Left ventricle myocardium inferior (tissue), 1 donor: ENCODE measurements at places on chromosomes 5 and 9.

- DNase-seq, result no peak
Measured at GRCh38 chr9:77978086-77978781, 53.4 kb downstream of the GNAQ start.

DNA sequence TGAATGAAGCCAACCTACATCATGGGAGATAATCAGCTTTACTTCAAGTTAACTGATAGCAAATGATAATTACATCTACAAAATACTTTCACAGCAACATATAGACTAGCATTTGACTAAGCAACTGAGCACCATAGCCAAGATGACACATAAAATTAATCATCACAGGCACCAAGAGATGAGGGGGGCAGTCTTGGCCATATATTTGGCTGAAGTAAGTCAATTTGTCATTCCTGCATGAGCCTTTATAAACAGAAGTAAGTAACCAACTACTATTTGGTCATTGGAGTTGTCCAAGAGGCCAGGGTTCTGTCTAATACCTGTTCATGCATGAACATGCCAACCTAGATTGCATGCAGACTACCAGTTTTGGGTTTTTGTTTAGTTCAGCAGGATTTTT is 53.6 kb downstream of the PDCD1LG2 start:
- no peak for DNase-seq

- DNase-seq, result no peak
Measured at GRCh38 chr5:164652276-164652660, 1146.8 kb downstream of the MAT2B start.

- DNase-seq, result peak; percentile 15
Measured at GRCh38 chr5:53364061-53364460, 116.4 kb upstream of the FST start.

DNA sequence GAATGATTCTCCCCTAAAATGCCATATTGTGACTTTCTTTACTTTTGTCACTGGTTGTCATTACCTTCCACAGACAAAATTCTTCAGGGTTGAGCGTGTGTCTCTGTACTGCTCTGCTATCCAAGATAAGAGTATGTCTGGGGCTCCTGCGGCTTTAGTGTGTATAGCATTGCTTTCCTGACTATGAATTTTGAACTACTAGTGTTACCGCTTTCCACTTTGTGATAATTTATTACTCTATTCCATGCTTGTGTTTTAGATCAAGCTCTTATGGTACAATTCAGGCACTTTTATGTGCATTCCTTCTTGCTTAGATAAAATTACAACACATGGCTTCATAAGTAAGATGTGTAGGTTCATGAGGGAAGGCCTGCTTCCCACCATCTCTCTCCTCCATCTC is 51.5 kb upstream of the MEF2C start:
- no peak for DNase-seq

DNA sequence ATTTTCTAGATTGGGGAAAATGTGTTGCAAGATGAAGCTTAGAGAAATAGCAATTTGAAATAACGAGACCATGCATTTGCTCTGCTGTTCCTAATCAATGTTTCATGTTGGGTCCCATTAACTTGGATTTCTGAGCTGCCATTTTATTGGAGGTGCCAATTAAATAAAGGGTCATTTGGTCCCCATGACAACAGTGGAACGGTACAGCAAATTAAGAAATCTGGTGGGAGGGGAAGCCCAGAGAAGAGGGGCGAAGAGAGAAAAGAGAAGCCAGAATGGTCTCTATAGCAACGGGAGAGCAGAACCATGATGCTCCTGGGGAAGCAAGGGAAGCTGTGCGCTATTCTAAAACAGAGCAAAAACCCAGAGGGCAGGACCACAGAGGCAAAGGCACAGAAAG is 120.2 kb downstream of the ENTREP1 start:
- DNase-seq, result no peak

GRCh38 chr9:131179561-131180219 is 54.3 kb downstream of the NUP214 start:
- DNase-seq, result no peak

- DNase-seq, result no peak
Measured at GRCh38 chr5:180348336-180348735, 4.8 kb downstream of the GFPT2 start.

GRCh38 chr9:26210338-26210851 is 532.2 kb upstream of the TUSC1 start:
- DNase-seq, result no peak

- no peak for DNase-seq
Measured at GRCh38 chr5:9015937-9016270, 530.0 kb downstream of the SEMA5A start.

- DNase-seq, result no peak
Measured at GRCh38 chr9:123350590-123351310, 5.2 kb upstream of the CRB2 start.

DNA sequence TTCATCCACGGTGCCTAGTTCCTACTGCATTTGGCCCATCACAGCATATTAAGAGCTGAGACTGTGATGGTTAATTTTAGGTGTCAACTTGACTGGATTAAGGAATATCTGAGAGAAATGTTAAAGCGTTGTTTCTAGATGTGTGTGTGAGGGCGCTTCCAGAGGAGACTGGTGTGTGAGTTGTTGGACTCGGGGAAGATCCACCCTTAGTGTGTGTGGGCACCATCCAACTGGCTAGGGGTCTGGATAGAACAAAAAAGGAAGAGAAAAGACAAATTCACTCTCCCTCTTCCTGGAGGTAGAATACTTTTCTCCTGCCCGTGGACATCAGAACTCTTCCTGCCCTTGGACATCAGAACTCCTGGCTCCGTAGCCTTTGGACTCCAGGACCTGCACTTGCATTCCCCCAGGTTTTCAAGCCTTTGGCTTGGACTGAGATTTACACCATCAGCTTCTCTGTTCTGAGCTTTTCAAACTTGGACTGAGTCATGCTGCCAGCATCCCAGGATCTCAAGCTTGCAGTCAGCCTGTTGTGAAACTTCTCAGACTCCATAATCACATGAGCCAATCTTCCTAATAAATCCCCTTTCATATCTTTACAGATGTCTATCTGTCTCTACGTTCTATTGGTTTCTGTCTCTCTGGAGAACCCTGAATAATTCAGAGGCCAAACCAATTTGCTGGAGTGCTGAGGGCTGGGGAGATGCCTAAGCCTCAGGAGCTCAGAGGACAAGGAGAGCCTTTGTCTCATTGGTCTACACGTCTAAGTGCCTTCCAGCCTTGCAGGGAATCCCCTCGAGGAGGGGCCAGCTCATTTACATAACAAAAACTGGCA is 164.5 kb downstream of the DCP2 start:
- DNase-seq, result no peak

DNA sequence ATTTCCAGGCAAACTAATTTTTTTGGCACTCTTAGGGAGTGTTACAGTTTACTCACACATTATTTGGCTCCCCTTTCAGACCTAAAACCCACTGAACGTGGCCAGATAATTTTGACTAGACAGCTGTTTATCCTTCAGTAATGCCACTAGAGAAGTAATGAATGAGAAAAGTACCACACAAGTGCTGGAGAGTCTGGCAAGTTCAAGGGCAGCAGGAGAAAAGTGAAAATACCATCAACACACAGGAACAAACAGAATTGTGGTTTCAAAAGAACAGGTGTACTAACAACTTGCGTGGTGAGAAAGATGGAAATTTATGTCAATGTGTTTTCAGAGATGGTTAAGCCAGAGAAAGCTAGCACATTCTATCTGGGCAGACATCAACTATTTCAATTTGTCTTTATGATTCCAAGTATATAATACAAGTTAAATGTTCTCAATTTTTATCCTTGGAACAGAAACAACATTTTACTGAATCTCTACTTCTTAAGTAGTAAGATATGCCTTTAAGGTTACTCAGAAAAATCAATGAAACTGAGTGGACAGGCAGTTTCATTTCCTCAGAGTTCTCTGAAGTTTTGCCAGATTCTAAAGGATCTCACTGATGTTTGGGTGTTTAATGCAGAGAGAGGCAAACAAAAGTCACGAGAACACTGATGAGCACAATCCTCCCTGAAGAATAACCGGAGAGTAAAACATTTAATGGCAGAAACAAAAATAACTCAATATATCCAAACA is 91.0 kb downstream of the ARSB start:
- no peak for DNase-seq

- DNase-seq, result no peak
Measured at GRCh38 chr9:116372081-116372673, 218.6 kb downstream of the PAPPA start.

DNA sequence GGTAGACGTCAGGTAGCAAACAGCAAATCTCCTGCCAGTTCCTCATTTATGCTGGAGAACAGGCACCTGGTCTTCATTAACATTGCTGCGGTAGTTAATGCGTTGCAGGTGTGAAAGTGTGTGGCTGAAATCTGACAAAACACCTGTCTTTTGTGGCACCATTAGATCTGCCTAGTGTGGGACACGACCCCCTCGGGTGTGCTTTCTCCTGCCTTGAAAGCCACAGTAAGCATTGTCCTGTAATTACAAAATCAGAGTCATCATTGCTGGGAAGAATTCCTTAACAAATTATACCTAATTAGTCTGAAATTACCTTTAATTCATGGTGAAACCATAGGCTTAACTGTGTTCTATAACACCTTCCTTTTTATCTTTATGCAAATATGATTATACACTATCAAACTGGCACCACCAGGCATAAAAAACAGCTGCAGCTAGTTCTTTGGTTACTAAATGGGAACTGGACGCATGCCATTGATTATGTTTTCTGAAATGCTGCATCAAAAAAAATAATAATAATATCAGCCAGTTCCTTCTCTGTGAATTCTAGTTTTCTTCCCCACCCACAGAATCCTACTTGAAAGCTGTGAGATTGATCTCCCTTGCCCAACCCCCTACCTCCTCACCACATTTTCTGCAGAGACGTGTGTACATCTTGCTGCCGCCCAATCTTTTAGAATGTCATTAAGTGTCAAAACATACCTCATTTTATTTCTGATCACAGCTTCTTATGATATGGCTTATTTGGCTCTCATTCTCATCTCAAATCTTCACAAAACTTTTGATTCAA is 374.0 kb downstream of the NFIB start:
- no peak for DNase-seq

DNA sequence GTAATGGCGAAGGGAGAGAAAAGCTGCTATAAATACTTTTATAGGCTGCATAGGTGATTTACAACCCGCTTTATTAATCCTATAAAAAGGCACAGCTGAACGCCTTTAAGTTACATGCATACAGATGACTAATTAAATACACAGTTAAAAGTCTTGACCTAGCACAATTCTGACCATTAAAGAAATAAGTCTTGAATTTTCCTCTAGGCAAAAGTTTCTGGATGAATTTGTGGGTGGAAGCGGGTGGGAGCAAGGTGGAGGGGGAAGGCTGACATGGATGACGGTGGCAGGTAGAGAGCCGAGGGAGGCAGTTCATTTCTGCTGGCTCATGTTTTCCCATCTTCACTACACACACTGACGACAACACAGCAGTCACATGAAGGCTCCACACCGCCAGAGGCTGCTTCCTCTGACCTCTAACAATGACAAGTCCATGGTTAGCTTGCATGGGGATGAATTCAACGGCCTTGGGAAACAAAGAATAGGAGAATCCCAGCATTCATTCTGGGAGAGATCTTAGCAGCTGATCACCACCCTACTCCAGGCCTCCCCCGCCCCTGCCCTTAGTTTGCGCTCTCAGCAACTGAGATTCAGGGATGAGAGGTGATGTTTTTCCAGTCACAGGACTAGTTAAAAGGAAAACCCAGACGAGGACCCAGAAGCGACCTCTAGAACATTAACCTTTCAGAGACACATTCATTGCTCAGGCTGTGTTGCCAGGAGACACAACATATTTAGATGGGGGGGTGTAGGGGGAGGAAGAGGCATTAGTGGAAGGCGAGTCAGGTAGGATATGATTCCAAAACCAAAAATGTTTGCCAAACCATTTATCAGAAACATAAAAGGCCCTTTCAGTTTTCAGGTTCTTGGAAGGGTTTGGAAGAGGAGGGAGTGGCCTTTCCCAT is 329.3 kb downstream of the PIK3R1 start:
- no peak for DNase-seq

DNA sequence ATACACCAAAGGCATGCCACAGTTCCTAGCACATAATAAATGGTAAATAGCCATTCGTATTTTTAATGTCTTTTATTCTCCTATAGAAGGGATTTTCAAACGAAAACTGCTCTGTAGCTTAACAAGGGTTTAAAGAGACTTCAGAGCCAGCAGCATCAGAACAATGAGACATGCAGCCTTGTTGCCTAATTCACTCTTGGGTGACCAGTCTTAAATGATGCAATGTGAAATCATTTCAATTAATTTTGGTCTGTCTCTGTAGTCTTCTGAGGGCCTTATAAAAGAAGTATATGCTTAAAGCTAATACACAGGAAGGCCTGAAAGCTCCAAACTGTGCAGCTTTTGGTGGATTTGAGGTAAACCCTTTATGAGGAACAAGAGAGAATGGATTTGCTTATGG is 888.8 kb upstream of the WWC1 start:
- no peak for DNase-seq

DNA sequence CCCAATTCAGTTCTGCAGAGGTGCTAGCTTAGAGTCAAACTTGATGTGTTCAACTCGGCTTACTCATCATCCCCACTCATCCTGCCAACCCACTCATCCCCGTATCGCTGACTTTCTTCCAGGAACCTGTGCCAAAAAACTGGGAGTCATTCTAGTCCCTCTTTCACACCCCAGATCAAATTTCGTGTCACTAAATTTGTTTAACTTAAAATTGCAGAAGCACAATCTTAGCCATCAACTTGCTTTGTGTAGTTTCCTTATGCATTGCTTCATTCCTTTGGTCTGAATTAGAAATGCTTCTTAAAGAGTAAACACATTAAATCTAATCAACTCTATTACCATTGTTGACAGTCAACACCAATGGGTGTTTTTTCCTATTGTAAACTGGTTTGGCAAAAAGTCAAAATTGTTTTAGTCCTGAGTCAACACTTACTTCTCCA is 162.4 kb downstream of the TTC39B start:
- no peak for DNase-seq

GRCh38 chr9:27864644-27865438 is 291.6 kb upstream of the C9orf72 start:
- DNase-seq, result no peak

DNA sequence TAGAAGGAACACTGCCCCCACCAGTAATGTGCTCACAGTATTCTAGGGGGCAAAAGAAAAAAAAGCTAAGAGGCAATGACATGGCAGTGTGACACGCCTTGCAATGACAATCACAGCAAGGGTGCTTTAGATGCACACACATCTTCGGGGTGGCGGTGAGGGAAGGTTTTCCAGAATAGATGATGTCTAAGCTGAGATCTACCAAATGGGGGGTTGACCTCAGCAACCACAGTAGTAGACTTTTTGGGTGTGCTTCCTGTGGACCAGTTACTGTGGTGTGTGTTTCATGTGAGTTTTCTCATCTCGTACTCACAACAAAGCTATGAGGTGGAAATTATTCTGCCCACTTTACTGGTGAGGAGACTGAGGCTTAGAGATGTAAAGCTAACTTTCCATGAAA is 10.2 kb upstream of the IL12B start:
- no peak for DNase-seq
